ENCODE measurements at places on chromosomes 12 and 14.

DNA sequence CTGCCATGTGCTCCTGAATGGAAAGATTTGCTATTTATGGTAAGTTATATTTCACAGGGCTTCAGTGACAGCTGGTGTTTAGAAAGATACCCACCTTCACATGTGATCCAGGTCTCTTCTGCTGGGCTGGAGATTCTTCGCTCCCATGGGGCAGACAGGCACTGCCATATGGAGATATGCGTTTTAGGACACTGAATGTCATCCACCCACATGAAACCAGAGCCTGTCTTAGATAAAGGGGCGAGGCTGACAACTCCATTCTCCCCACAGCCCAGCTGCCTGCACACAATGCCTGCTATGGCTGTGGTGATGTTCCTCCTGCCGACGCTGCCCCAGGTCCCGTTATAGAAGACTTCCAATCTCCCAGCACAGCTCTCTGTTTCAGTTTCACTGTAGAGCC lies 69.4 kb downstream of the ACSM4 start:
- H3K27me3 ChIP-seq: no peaks in the 10 kb centered on the region
- no peaks in the 10 kb centered on the region for H3K4me1 ChIP-seq
- no peak overlapping the region for H3K27ac ChIP-seq
- no peak for DNase-seq
- H3K4me3 ChIP-seq: no peak overlapping the region

DNA sequence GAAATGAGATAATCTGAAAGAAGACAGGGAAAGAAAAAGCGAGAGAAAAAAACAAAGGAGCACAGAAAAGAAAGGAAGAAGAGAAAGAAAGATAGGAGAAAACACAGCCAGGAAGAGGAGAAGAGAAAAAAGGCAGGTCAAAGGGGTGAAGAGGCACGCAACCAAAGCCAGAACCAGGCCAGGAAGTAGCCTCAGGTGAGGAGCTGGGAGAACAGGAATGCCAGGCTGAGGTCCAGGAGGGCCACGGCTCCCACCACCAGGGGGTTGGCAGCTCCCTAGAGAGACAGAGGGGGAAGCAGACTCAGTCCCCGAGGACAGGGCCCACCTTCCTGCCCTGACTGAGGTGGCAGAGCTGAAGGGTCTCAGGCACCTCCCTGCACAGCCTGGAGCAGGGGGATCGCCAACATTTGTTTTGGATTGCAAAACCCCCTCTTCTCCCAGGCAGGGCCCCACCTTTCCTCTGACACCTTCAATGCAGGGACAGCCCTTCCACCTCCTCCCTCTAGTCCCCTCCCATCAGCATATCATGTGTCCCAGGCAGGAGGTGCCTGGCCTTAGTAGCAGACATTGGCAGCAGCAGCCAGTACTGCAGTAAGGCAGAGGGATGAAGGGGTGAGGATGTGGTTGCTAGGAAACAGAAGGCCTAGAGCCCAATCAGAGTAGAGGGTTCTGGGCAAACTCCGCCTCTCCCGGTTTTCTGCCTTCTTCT lies 2.0 kb upstream of the AP1G2 start:
- H3K4me3 ChIP-seq: no peak overlapping the region
- peak; percentile 15 for DNase-seq
- no peaks in the 10 kb centered on the region for H3K27me3 ChIP-seq
- H3K36me3 ChIP-seq: no peaks in the 10 kb centered on the region
- no peak overlapping the region for H3K27ac ChIP-seq

- no peak overlapping the region for H3K27ac ChIP-seq
- no peak overlapping the region for H3K4me3 ChIP-seq
- peak; percentile 62 for DNase-seq
- H3K27me3 ChIP-seq: no peaks in the 10 kb centered on the region
These were observed 3.0 kb upstream of the IFI27L2 start for GRCh38 chr14:94132285-94132887.

DNA sequence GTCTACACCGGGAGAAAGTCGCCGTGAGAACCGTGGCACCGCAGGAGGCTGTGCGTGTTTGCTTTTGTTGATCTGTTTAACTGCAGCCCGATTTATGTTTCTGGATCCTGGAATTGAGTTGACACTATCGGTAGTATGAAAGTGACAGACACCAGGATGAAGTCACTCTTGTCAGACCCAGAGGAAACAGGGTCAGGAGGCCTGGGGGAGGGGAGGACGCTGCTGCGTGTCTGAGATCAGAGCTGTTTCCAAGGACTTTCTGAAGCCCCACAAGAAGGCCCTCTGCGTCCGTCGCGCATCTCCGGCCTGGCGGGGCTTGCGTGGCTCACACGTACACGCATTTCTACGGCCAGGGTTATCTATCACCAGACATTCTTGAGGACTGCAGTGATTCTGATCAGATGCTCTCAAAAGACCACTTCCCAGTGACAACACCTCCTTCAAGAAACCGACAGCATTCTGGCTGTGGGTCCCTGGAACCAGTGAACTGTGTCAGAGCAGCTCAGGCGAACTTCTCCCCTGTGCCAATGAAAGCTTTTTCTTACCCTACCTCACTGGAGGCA lies 263.4 kb downstream of the ADGRD1 start:
- no peak for DNase-seq
- H3K4me1 ChIP-seq: no peaks in the 10 kb centered on the region
- no peaks in the 10 kb centered on the region for H3K36me3 ChIP-seq
- no peak overlapping the region for H3K4me3 ChIP-seq

Measured in uterus (tissue), 4 donors.